Large intestine (tissue), 12 donors: ENCODE measurements at places on chromosomes 5 and 9. TPM values are rescaled to one million over a fixed set of nuclear protein-coding genes. Genes with fewer than 3 reads are reported as not detected.

Gene FOXB2
- polyA plus RNA-seq: not detected

Gene FAXDC2
- polyA plus RNA-seq: 33.0 TPM

Gene MYMK
- 0.13 TPM for polyA plus RNA-seq

Gene GPR21
- polyA plus RNA-seq: 0.24 TPM

Gene DIRAS2
- 2.4 TPM for polyA plus RNA-seq

Gene TESK1
- polyA plus RNA-seq: 53.3 TPM

Gene MED7
- polyA plus RNA-seq: 15.1 TPM

Gene ERMP1
- polyA plus RNA-seq: 17.1 TPM

Gene KCNT1
- polyA plus RNA-seq: 0.25 TPM

Gene CD180
- polyA plus RNA-seq: 1.1 TPM

Gene SKP1
- polyA plus RNA-seq: 490 TPM

Gene CATSPER3
- polyA plus RNA-seq: 1.4 TPM

Gene CHMP5
- polyA plus RNA-seq: 82.0 TPM

Gene PRR16
- 2.7 TPM for polyA plus RNA-seq

Gene CTXN3
- polyA plus RNA-seq: not detected

Gene LRRC19
- 83.7 TPM for polyA plus RNA-seq

Gene FIBCD1
- 1.5 TPM for polyA plus RNA-seq

Gene TMEM174
- polyA plus RNA-seq: not detected

Gene NR4A3
- polyA plus RNA-seq: 1.4 TPM

Gene C5orf63
- 16.2 TPM for polyA plus RNA-seq

Gene FBP2
- polyA plus RNA-seq: 0.25 TPM

Gene MOB3B
- 34.7 TPM for polyA plus RNA-seq

Gene ANKRD31
- 0.21 TPM for polyA plus RNA-seq

Gene HTR1A
- polyA plus RNA-seq: not detected

Gene IFNA2
- polyA plus RNA-seq: not detected

Gene SLC46A2
- polyA plus RNA-seq: 0.43 TPM

Gene FOXD1
- 0.04 TPM for polyA plus RNA-seq

Gene RAI14
- 15.8 TPM for polyA plus RNA-seq

Gene KIF20A
- 13.8 TPM for polyA plus RNA-seq

Gene TTC23L
- 1.1 TPM for polyA plus RNA-seq

Gene ABLIM3
- polyA plus RNA-seq: 7.2 TPM
